ENCODE measurements at places on chromosomes 6 and 20.

DNA sequence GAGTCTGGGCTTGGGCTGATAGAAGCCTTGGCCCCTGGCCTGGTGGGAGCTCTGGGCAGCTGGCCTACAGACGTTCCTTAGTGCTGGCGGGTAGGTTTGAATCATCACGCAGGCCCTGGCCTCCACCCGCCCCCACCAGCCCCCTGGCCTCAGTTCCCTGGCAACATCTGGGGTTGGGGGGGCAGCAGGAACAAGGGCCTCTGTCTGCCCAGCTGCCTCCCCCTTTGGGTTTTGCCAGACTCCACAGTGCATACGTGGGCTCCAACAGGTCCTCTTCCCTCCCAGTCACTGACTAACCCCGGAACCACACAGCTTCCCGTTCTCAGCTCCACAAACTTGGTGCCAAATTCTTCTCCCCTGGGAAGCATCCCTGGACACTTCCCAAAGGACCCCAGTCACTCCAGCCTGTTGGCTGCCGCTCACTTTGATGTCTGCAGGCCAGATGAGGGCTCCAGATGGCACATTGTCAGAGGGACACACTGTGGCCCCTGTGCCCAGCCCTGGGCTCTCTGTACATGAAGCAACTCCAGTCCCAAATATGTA, 957 bp upstream of the VEGFA start:
- DNase-seq: no peak

DNA sequence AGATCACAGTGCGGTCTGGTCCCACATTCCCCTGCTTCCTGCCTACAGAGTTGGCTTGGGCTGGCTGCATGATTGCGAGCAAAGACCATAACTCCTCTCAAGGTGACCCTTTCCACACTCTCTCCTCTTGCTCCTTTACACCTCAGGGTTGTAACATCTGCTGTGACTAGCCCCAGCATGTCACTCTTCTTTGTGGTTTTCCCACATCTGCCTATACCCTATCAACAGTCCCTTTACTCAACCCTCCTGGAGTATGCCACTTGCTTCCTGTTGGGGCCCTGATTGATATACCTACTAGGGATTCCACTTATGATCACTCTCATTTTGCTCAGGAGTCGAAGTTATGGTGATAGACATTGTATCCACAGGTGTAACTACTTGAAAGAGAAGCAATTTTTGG, 58.9 kb upstream of the SGK1 start:
- DNase-seq: no peak

GRCh38 chr20:64205611-64206026, 41.4 kb downstream of the MYT1 start:
- no peak for DNase-seq

GRCh38 chr6:89348372-89348771, 4.2 kb downstream of the UBE2J1 start:
- DNase-seq: no peak

- DNase-seq: no peak
These were observed 237.6 kb upstream of the CDH4 start for GRCh38 chr20:61014491-61014890.

DNA sequence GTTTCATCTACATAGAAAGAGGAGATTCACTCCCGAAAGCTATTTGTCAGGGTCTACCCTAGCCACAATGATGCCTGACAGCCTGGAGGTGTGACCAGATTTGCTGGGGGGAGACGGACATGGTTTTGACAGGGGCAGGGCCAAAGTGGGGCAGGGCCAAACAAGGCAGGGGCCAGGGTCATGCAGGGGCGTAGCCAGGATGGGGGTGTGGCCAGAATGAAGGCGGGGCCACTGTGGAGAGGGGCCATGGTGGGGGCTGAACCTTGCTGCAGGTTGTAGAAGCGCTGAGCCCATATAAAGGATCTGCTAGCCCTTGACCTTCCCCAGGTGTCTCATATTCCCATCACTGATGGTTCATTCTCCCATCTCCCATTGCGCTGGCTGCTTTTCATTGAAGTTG, 184.1 kb upstream of the SULF2 start:
- no peak for DNase-seq

GRCh38 chr6:157420497-157420896, 39.5 kb downstream of the ZDHHC14 start:
- no peak for DNase-seq

DNA sequence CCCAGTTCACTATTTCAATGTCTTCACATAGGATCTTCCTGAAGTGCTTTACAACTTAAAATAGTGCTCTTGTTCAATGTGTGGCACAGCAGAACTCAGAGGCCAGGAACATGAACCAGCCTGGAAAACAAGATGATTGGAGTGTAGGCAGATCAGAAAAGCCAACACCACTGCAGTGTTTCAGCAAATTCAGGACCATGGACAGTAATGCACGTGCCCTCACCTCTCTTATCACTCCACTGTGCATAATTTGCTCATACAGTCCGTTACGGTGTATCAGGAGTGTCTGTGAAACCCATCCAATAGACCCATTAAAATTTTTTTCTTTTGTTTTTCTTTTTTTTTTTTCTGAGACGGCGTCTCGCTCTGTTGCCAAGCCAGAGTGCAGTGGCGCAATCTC, 27.6 kb upstream of the HACE1 start:
- no peak for DNase-seq

DNA sequence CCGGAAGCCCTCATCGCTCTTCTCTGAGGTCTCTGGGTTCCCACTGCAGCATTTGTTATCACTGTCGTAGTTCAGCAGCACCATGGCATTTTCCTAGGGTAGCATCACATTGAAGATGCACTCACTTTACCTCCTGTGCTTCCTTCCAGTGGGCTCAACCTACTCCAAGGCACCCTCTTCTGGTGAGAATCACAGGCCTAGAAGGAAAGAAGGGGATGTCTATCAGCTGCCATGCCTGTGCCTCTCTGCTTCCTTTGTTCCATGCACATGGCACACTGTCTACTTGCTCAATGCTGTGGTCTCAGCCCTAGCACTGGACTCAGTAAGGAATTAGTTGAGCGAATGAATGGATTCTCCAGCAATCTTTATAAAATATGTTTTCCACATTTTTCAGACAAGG, 22.6 kb downstream of the CST4 start:
- DNase-seq: no peak

DNA sequence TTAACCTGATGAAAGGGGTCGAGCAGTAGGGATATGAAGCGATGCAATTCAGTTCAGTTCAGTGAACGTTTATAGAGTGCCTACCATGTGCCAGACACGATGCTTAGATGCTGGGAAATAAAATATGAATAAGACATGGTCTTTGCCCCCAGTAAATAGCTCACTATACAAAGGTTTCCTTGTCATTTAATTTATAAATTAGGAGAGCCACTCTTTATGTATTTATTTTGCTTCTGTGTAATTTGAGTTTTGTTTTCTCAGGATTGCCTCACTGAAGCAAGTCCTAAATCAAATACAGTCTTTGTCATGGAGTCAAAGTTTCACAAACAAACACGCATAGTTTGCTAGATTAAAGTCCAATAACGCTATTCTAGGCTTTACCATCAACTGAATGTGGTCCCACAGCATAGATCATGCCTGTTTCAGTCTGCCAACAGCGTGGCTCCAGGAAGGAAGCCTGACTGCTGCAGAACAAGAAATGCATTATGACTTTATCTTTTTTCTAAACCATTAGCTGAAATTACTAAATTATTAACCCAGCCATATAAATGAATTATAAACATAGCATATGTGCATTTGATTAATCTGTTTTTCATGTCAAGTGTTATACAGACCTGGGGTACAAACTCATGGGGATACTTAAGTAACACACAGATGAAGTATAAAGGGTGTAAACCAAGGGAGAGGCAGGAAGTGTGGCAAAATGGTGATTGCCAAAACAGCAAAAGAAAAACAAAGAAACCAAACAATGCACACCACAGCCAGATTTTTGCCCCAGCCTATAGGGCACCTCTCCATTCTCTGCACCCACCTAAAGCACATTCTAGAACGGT, 29.8 kb upstream of the CCN2 start:
- no peak for DNase-seq

GRCh38 chr6:64998204-64998603, 708.8 kb downstream of the EYS start:
- DNase-seq: no peak

DNA sequence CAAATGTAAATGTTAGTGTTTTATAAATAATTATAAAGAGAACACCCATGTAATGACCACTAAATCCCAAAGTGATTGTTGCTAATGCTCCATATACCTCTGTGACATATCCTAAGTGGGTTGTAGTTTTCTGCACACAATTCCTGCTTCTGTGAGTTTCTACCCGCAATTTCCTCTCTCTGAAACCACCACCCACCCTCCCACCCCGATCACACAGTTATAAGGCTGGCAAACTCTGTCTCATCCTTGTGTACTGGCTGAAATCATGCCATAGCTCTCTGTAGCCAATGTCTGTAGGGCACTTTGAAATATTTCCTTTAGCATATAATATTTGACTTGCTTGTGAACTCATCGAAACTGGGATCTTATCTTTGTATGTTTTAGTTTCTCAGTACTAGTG, 236.6 kb downstream of the PLCB1 start:
- DNase-seq: no peak

DNA sequence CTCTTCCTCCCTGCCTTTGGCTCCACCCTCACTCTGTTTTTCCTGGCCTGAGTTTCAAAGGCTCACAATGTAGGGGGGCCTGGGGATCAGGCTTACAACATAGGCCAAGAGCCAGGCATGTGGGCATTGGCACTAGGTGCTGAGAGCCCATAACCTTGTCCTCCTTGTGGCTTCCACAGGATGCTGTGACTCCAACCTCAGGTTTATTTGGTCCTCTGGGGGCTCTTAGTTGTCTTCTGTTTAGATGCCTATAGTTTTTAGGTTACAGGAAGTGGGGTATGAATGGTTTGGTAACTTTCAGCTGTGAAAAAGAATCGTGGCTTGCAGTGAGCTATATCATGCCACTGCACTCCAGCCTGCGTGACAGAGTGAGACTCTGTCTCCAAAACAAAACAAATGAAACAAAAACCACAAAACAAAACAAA, 25.6 kb downstream of the MMP24 start:
- DNase-seq: no peak

GRCh38 chr6:16238057-16238962, at the start of gene GMPR:
Gene GMPR, plus strand, starts transcription at chr6:16238587. Its CDS starts 107 bp downstream, at chr6:16238694.
- peak; percentile 37 for DNase-seq

DNA sequence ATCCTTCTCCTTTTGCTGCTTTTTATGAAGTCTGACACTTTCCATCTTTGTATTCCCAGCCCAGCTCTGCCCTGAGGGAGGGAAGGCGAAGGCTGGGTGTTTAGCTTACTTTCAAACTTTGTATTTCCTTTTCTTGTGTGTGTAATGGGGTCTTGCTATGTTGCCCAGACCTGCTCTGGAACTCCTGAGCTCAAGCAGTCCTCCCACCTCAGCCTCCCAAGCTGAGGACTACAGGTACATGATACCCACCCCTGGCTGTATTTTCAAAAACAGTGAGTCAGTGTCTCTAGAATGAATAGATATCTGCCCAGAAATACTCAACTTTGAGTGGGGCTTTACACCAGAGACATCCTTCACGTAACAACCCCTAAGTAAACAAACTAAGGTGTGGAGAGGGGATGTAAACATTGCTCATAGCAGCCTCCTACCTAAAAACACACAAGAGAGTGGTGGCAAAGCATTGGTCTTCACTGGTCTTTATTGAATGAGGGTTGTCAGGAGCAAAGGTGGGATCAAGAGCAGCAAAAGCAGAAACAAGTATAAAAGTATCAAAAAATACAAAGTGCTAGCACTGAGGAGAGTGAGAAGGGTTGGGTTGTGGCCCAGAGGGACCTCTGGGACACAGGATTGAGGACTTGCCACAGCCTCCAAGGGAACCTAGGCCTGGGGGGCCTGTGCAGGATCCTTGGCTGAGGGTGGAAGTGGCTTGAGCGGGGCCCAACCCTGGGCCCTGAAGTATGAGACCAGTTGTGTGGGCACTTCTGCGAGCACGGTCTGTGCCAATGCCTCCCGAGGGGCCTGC, 10.2 kb downstream of the SPAG4 start:
- DNase-seq: no peak

DNA sequence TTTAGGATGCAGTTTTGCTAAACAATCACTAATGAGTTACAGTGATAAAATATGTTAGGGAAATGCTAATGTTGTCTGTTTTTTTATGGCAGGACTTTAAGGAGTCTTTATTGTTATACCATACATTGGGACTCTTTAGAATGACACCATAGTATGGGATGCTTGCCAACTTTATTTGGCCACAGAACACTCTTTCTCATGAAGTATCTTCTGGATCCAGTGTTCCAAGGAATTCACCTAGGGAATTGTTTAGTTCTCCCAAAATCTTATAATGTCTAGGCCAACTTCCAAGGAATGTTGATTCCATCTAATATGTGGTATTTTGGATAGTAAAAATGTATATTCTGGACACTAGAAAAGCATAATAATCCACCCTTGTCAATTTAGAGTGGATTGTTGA, 3.3 kb downstream of the RIN2 start:
- DNase-seq: no peak

GRCh38 chr6:149032599-149033405, 284.7 kb upstream of the TAB2 start:
- no peak for DNase-seq

GRCh38 chr20:12455148-12455547, 537.5 kb downstream of the BTBD3 start:
- no peak for DNase-seq

GRCh38 chr6:100665041-100665380, 200.3 kb upstream of the SIM1 start:
- no peak for DNase-seq

DNA sequence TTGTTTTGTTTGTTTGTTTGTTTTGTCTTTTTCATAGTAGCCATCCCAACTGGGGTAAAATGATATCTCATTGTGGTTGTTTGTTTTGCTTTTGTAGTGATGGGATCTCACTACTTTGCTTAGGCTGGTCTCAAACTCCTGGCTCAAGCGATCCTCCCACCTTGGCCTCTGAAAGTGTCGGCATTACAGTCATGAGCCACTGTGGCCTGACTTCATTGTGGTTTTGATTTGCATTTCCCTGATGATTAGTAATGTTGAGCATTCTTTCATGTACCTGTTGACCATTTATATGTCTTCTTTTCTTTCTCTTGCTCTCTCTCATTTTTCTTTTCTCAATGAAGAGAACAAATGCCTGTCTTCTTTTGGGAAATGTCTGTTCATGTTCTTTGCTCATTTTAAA, 30.8 kb upstream of the HLA-DOA start:
- no peak for DNase-seq

- DNase-seq: no peak
These were observed 540 bp upstream of the RBM24 start for GRCh38 chr6:17280552-17281090.

- no peak for DNase-seq
These were observed 300.4 kb upstream of the MARCKS start for GRCh38 chr6:113556775-113557174.

- DNase-seq: no peak
These were observed 26.3 kb downstream of the C6orf89 start for GRCh38 chr6:36912030-36912454.

Measured in activated naive CD8-positive, alpha-beta T cell treated with anti-CD3 and anti-CD28 coated beads, Interleukin-2, amount 50 U/mL, for 16 hours (primary cell).